CD8-positive, alpha-beta T cell (primary cell): ENCODE measurements at places on chromosomes 1 and 21.

DNA sequence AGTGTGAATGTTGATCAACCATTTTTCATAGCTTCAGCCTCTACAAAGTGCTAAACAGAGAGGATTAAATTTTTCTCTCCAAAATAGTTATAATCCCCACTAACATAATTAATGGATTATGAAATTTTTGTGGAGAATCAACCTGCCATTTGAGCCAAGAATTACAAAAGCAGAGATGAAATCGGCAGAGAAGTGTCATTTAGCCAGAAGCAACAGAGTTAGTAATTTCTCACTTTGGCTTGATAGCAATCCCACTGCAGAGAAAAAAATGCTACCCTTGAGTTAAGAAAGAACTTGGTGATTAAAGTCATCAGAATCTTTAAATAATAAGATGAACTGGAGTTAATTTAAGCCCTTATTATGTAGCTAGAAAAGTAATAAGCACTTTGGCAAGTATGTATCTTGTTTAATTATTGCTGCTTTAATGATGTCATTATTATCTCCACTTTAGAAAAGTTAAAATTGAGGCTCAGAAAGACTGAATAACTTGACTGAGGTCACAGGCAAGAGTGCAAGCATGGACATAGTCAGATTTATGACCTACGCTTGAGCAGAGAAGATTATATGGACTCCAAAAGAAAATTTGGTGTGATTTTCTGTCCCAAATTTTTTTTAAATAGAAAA is 37.3 kb downstream of the RGS4 start:
- DNase-seq = no peak

DNA sequence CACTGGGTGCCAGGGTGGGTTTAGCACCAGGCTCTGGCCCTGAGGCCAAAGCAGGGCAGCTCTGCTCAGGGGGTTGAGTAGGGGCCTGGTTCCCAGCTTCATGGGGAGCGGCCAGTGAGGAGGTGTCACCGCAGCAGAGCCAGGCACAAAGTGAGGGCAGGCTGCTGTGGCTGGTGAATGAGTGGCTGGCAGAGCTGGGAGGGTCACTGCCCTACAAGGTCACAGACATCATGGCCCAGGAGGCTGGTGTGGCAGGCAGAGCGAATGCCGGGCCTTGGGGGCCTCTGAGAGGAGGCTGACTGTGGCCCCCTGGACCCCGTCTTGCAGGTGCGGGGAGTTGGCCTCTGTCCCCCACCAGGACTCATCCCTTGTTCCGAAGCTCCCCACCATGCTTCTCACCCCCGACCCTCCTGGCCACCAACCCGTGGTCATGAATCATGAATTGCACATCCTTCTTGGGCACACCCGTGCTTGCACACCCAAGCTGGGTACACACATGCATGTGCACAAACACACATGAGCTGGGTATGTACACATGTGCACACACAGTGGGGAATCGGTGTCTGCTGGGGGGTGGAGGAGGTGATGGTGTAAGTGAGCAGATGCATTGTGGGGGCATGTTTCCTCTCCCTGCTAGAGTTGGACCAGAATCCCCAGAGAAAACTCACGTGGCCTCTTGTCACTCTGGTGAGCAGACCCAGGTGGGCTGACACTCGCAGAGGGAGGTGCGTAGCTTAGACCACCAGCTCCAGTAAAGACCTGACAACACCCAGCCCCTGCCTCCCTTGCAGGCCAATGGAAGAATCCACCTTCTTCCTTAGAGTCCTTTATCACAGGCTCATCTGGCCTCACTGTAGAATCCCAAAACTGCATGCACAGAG is 4.8 kb upstream of the GNB1 start:
- no peak for DNase-seq

DNA sequence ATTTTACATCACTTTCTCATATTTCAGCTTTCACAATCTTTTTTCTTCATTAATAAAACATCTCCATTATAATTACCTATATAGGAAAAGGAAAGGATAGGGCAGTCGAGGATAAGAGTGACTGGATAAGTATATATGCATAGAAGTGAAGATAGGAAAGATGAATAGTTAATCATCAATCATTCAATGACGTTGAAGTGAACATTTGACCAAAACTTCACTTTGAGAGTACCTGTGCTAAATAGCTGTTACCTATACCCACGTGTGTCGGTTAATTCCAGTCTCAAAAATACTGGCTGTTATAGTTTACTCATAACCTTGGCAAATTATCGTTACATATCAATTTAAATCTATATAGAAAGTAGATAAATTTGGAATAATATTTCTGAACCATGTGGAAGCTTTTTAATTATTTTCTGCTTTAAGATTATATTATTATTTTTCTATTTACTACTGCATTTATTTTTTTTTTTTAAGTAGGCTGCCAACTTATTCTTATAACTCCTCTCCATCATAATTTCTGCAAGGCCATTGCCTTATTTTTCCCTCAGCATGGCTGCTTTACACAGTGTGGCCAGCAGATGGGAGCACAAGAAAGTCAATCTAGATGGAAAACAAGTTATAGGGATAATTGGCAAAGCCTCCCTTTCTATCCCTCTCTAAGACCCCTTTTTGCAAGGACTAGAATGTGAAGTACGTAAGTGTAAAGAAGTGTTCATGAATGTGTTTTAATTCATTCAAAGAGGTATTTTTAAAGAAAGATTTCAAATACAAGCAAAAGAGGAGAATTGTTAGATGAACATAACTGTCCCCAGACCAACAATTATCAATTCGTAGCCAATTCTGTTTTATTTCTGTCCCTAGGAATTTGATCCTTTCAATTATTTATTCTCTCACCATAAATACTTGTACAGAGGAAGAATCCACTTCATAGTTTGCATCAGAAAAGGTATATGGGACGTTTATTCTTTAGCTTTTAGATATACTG is 290.4 kb downstream of the KCNT2 start:
- DNase-seq = no peak

DNA sequence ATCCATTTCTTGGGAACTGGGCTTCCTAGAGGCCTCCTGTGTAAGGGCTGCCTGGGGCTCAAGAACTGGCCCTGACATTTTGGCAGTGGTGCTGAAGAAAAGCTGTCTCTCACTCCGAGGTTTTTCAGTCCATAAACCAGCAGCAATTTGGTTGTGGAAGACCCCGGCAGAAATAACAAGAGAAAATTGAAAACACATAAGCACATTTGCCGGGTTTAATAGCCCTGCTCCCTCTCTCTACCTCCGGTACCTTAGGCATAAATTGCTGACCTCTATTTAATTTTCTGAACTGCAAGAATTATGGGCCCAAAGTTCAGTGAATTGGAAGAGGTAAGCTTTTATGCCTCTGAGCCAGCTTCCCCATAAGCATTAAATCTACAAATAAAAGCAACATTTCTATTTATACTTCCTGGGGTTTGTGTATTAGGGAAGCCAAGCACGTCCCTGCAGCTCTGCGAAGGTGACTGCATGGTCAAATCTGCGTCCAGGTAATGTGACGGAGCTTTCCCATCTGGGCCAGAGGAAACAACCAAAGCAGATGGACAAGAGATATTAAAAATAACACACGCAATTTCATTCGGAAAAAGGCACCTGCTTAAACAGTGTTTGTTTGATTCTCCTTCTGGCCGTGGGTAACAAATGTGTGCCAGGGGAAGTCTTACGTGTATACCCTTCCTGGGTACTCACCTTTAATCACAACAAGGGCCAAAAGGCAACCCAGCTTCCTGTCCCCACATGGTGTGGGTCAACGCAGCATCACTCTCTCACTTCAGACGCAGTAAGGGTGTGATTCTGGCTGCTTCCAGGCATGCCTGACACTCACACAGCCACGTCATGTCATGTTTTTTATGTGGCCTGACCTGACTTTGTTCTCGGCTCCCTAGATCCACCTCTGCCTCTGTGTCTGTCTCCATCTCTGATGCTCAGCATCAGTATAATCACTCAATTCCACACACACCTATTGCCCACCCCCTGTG is 69.2 kb downstream of the PAPPA2 start:
- no peak for DNase-seq

- DNase-seq = no peak
Observed at GRCh38 chr1:178940068-178940765, 69.3 kb upstream of the ANGPTL1 start.

GRCh38 chr1:1221887-1222574 is 8.1 kb upstream of the TNFRSF4 start:
- DNase-seq = peak; percentile 38

- DNase-seq = no peak
Observed at GRCh38 chr21:14487490-14488432, 58.4 kb downstream of the SAMSN1 start.

- DNase-seq = no peak
Observed at GRCh38 chr21:41643246-41643966, 123.4 kb downstream of the RIPK4 start.

GRCh38 chr1:226732856-226733291 is 6.2 kb downstream of the ITPKB start:
- DNase-seq = no peak

GRCh38 chr1:109331113-109331512 is 24.3 kb upstream of the MYBPHL start:
- no peak for DNase-seq

- DNase-seq = no peak
Observed at GRCh38 chr1:111847466-111847865, 91.8 kb downstream of the DDX20 start.

GRCh38 chr1:212608959-212609700 is 569 bp downstream of the ATF3 start:
- peak; percentile 47 for DNase-seq
